Frontal cortex (tissue), 4 donors: ENCODE measurements at places on chromosomes 5 and 9. TPM values are rescaled to one million over a fixed set of nuclear protein-coding genes. Genes with fewer than 3 reads are reported as not detected.

The DMRT3 gene
- total RNA-seq: not detected

The OR1J2 gene
- not detected for total RNA-seq

The PAM gene
- 61.6 TPM for total RNA-seq

The GNA14 gene
- total RNA-seq: 1.6 TPM

The PPP3R2 gene
- 0.41 TPM for total RNA-seq

The LEAP2 gene
- 1.2 TPM for total RNA-seq

The PCDHGC5 gene
- 4.9 TPM for total RNA-seq

The FOXD4L3 gene
- total RNA-seq: not detected

The PCDHB6 gene
- 3.3 TPM for total RNA-seq

The UQCRQ gene
- 75.8 TPM for total RNA-seq

The SLC25A48 gene
- total RNA-seq: 1.2 TPM

The F2RL2 gene
- under 0.01 TPM for total RNA-seq

The KDM4C gene
- total RNA-seq: 43.2 TPM

The PRSS3 gene
- 1.2 TPM for total RNA-seq

The MUSK gene
- under 0.01 TPM for total RNA-seq

The STKLD1 gene
- total RNA-seq: 1.2 TPM

The PDGFRB gene
- 12.2 TPM for total RNA-seq

The HAVCR2 gene
- total RNA-seq: 7.3 TPM

The SLC34A3 gene
- not detected for total RNA-seq

The SPINK13 gene
- not detected for total RNA-seq

The PDE6A gene
- not detected for total RNA-seq

The WDR31 gene
- total RNA-seq: 2.4 TPM

The PJA2 gene
- 297 TPM for total RNA-seq

The PCDHGA2 gene
- 4.5 TPM for total RNA-seq

The LCN10 gene
- not detected for total RNA-seq

The PPP2R2B gene
- total RNA-seq: 136 TPM

The SPINK6 gene
- total RNA-seq: not detected

The EIF4E1B gene
- total RNA-seq: under 0.01 TPM

The SLC6A3 gene
- total RNA-seq: not detected

The CHSY3 gene
- total RNA-seq: 31.4 TPM

The MLANA gene
- total RNA-seq: not detected

The OLFM1 gene
- 69.7 TPM for total RNA-seq

The MARVELD2 gene
- 0.41 TPM for total RNA-seq

The SLC45A2 gene
- total RNA-seq: 0.41 TPM

The MAST4 gene
- 13.9 TPM for total RNA-seq

The PKD2L2 gene
- not detected for total RNA-seq

The TTC16 gene
- not detected for total RNA-seq

The FCN2 gene
- total RNA-seq: not detected

The ASS1 gene
- 16.7 TPM for total RNA-seq
